ENCODE measurements at places on chromosomes 16 and 17. TPM values are rescaled to one million over a fixed set of nuclear protein-coding genes. Genes with fewer than 3 reads are reported as not detected.

GRCh38 chr16:58421529-58421928 lies 29.3 kb downstream of the GINS3 start:
- no peaks in the 10 kb centered on the region for H3K36me3 ChIP-seq
- H3K27me3 ChIP-seq: no peaks in the 10 kb centered on the region
- no peak for DNase-seq
- H3K4me3 ChIP-seq: no peak overlapping the region

GRCh38 chr16:48385253-48386150 lies at the start of gene SIAH1:
TSS of gene SIAH1 (minus strand) at chr16:48385413. CDS start at chr16:48362428, 22,985 bp downstream.
- peak within 1 kb of the TSS; percentile 96 for H3K4me3 ChIP-seq
- H3K27ac ChIP-seq: peak within 1 kb of the TSS; percentile 100
- no peaks in the 10 kb centered on the region for H3K36me3 ChIP-seq
- H3K27me3 ChIP-seq: no peaks in the 10 kb centered on the region
- DNase-seq: peak; percentile 90

DNA sequence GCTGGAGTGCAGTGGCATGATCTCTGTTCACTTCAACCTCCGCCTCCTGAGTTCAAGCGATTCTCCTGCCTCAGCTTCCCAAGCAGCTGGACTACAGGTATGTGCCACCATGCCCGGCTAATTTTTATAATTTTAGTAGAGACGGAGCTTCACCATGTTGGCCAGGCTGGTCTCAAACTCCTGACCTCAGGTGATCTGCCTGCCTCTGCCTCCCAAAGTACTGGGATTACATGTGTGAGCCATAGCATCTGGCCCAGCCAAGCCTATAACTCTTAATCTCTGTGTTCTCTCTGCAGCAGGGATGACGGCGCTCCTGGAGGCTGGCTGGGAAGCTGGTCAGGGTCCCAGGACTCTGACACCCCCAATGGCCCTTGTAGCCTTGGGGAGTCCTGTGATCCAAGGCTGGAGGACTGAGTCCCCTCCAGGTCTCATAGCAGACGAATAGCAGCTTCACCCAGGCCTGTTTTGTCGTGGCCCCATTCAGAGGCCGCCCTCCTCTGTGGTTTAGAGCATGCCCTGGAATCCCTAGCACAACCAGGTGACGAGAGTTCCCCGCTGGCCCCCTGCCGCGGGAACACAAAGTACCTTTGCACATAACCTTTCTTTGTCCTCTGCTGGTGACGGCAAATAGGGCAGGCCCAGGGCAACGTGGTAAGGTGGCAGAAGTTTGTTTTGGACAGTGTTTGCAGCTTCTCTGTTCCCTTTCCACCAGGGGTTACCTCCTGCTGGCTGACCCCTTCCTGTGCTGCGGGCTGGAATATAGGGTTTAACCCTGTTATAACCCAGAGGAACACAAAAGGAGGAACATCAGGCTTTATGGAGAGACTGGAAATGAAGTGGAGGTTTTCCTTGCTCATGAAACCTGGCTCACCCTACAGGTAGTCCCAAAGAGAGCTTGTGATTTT lies 43.0 kb upstream of the TOB1 start:
- H3K27ac ChIP-seq: no peak overlapping the region
- DNase-seq: no peak
- no peak overlapping the region for H3K4me3 ChIP-seq
- H3K4me1 ChIP-seq: peaks cover 16% of the 10 kb centered on the region

DNA sequence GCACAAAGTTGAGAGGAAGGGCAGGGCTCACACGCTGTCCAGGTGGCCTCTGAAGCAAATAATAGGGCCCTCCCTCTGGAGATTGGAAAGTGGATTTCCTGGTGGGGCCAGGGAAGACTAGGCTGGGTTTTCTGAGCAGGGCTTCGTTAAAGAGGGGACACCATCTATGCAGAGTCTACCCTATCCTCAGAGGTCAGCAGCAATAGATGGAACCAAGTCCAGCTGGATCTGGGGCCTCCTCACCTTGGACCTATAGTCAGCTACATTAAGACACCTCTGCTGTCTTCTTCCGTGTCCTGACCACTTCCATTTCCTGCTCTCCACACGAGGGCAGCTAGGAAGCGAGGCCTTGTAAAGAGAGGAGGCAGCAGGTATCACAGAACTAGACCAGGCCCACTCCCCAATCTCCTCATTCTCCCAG lies 14.7 kb upstream of the ST6GALNAC1 start:
- DNase-seq: no peak
- H3K36me3 ChIP-seq: no peaks in the 10 kb centered on the region
- H3K27ac ChIP-seq: no peak overlapping the region
- no peaks in the 10 kb centered on the region for H3K4me1 ChIP-seq

GRCh38 chr17:58242171-58242784 lies 3.9 kb downstream of the LPO start:
- no peaks in the 10 kb centered on the region for H3K4me1 ChIP-seq
- no peak overlapping the region for H3K4me3 ChIP-seq
- H3K36me3 ChIP-seq: no peaks in the 10 kb centered on the region
- H3K27ac ChIP-seq: no peak overlapping the region

GRCh38 chr16:2979669-2980226 lies 498 bp downstream of the PKMYT1 start:
- no peaks in the 10 kb centered on the region for H3K27me3 ChIP-seq
- no peak for DNase-seq
- no peaks in the 10 kb centered on the region for H3K36me3 ChIP-seq

DNA sequence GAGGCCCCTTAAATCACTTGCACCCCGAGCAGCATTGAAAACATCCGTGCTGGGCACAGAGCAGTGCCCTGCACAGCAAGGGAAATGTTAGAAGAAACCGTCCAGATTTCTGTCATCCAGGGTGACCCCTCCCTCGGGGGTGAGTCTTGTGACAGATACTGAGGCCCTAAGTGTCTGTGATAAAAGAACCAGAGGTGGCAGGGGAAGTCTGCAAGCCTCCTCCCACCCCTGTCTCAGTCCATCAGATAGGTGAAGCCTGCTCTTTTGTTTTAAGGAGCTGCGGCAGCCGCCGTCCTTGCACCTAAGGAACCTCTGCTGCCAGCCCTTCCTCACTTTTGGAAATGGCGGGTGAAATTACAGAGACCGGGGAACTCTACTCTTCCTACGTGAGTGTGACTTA lies 845 bp upstream of the NAT9 start:
- DNase-seq: no peak
- peak overlapping the region; percentile 73 for H3K4me3 ChIP-seq
- no peak overlapping the region for H3K27ac ChIP-seq
- peaks cover 5% of the 10 kb centered on the region for H3K4me1 ChIP-seq
- peaks cover 11% of the 10 kb centered on the region for H3K36me3 ChIP-seq

VAT1L gene
- total RNA-seq: 12.6 TPM

DNA sequence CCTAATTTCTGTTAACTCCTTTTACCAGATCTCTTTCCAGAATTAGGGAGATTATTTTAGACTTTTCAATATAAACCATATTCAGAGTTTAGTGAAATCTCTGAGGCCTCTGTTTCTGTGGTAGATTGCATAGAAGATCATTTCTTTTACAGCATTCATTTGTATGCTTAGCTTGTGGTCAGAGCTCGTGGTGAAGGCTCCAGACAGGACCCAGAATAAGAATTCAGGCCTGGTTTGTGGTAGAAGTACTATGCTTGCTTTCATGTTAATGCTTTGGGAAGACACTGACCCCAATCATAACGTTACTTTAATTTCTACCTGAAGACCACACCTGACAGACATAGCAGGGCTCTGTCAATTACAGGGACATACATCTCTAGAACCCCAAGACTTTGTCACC lies 258.1 kb downstream of the FTO start:
- H3K27me3 ChIP-seq: no peaks in the 10 kb centered on the region
- H3K27ac ChIP-seq: no peak overlapping the region
- H3K4me3 ChIP-seq: no peak overlapping the region
- no peaks in the 10 kb centered on the region for H3K36me3 ChIP-seq

- no peak overlapping the region for H3K27ac ChIP-seq
- no peaks in the 10 kb centered on the region for H3K27me3 ChIP-seq
- peaks cover 93% of the 10 kb centered on the region for H3K36me3 ChIP-seq
- H3K4me1 ChIP-seq: no peaks in the 10 kb centered on the region
- no peak overlapping the region for H3K4me3 ChIP-seq
Measured at GRCh38 chr17:1470755-1471462, 14.9 kb upstream of the CRK start.

DNA sequence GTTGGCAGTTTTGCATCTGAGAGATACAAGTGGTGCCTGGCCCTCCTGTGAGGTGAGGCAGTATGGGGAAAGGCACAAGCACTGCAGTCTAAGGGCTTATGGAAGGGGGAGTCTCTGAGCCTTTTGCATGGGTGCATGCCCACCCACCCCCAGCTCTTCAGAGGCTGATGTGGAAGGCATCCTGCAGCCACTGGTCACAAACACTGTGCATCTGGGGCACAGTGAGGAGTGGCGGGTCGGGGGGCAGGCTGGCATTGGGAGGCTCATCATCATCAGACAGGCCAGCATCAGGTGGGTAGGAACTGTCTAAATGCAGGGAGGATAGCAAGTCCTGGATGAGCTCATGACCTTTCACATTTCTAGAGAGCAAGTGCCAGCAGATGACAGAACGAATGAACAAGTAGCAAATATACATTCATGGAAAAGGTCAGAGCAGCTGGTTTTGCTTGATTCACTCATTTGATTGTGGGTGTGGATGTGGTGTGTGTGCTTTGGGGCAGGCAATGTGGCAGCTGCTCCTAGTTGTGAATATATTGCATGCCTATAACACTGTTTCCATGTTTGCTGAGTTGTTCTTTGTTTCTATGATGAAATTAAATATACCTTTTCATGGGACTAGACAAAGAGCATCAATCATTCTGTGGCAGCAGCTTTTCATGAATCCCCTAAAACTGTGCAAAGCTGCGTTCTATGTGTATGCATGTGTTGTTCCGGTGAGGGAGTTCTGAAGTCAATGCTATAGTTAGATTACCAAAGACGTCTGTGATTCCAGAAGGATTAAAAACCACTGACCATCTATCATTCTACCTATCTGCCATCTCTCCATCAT lies 29.2 kb downstream of the TRIM25 start:
- H3K4me1 ChIP-seq: no peaks in the 10 kb centered on the region
- no peak overlapping the region for H3K4me3 ChIP-seq
- H3K27me3 ChIP-seq: no peaks in the 10 kb centered on the region
- no peak for DNase-seq
- no peak overlapping the region for H3K27ac ChIP-seq

- no peaks in the 10 kb centered on the region for H3K4me1 ChIP-seq
- no peak overlapping the region for H3K27ac ChIP-seq
- no peak for DNase-seq
- no peaks in the 10 kb centered on the region for H3K36me3 ChIP-seq
- no peak overlapping the region for H3K4me3 ChIP-seq
Measured at GRCh38 chr17:146983-147761, 9.8 kb downstream of the SCGB1C2 start.

DNA sequence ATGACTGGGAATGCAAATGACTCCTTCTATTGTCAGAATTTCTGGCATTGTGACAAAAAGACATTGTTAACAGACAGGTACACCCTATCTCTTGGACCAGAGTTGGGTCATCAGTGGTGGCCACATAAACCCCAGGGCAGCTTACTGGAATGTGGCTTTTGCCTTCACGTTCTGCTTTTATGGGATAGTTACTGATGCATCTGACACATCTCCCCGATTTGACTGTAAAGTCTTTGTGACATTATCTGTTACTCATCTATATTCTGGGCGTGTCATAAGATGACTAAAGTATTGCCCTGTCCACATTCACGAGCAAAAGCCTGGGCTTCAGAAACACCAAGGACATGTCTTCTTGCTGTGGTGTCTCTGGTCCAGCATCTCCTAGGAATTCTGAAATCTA lies 18.7 kb upstream of the AQP8 start:
- H3K4me1 ChIP-seq: no peaks in the 10 kb centered on the region
- no peak overlapping the region for H3K4me3 ChIP-seq
- H3K27ac ChIP-seq: no peak overlapping the region
- no peaks in the 10 kb centered on the region for H3K27me3 ChIP-seq

OTOP3 gene
- total RNA-seq: not detected

- DNase-seq: no peak
- H3K27me3 ChIP-seq: no peaks in the 10 kb centered on the region
- peaks cover under 1% of the 10 kb centered on the region for H3K4me1 ChIP-seq
- H3K27ac ChIP-seq: no peak overlapping the region
Measured at GRCh38 chr16:31501226-31501965, 6.8 kb downstream of the RUSF1 start.

- peaks cover 39% of the 10 kb centered on the region for H3K36me3 ChIP-seq
- H3K4me3 ChIP-seq: peak overlapping the region; percentile 2
- H3K27ac ChIP-seq: peak overlapping the region; percentile 72
- H3K27me3 ChIP-seq: no peaks in the 10 kb centered on the region
Measured at GRCh38 chr17:47622180-47622549, 27.6 kb upstream of the KPNB1 start.

DNA sequence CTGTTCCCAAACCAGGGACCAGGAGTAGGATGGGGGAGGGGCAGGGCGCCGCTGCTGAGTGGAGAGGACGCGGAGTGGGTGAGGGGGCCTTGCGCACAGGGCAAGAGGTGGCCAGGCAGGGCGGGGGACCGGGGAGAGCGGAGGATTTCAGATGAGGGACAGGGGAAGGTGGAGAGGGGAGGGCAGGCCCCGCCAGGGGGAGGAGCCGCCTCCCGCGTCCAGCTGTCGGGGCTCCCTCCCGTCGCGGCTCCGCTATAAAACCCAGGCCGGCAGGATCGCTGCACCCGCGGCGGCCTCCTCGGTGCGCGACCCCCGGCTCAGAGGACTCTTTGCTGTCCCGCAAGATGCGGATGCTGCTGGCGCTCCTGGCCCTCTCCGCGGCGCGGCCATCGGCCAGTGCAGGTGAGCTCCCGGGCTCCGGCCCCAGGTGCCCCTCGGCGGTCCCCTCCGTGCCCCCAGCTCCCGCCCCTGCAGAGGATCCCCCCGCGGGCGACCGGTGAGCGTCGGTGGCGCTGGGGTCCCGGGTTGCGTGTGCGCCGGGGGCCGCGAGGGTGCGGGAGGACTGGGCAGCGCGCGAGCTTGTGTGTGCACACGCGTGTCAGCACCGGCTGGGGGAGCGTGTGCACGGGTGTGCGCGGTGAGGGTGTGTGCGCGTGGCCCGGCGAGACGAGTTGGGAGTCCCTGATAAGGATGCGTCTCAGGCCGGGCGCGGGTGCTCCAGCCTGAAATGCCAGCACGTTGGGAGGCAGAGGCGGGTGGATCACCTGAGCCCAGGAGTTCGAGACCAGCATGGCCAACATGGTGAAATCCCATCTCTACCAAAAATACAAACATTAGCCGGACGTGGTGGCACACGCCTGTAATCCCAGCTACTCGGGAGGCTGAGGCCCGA lies at the start of gene CA4:
Gene CA4 (plus strand): TSS at position 283 of the 892 bp plus-strand sequence. CDS start 62 bp downstream, at position 345.
- no peak for DNase-seq
- no peak within 1 kb of the TSS for H3K27ac ChIP-seq
- H3K4me1 ChIP-seq: peaks cover 3% of the 10 kb centered on the region
- H3K36me3 ChIP-seq: no peaks in the 10 kb centered on the region

All from ascending aorta (tissue), 2 donors.